AG09319 (cell line): ENCODE measurements at places on chromosomes 2 and 18.

GRCh38 chr2:130843321-130843985 is 6.7 kb downstream of the ARHGEF4 start:
- DNase-seq: no peak

DNA sequence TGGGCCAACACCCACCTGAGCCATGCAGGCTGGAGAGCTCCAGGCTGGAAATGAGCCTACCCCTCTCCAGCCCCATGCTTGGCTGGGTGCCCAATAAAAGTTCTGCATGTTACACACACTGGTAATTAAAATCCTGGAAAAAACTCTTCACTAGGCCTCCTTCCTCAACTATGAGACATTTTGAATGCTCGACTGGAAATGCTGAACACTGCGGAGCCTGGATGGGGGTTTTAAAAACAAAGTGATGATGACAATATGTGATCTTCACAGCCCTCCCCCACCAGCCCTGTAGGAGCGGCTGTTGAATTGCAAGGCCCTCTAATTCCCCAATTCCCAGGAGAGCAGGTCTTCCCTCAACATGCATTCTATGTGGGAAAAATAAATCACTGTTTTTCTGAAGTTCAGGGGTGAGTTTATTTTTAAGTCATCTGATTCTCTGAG is 179.2 kb downstream of the TTC32 start:
- no peak for DNase-seq

DNA sequence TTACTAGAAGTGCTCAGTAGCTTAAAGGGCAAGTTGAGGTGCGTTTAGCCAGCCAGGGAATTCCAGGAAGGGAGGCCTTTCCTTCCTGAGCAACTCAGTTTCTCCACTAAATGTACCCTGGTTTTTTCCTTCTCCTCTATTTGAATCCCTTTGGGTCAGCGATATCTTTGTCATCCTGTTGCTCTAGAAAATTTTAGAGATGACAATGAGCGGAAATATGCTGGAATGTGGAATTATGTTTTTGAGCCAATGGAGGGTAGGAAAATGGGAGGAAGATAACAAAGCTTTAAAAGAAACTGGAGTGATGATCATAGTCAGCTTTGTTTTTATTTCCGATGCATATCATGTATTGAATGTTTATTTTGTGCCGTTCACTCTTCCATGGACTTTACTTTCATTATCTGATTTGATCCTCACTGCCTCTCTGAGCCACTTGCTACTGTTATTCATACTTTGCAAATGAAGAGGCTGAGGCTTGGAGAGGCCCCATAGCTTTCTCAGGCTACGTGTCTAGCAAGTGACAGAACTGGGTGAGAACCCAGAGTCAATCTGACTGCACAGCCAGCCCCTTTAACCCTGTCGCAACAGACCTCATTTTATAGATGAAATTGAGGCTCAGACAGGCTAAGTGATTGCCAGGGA is 67.3 kb downstream of the NTSR2 start:
- DNase-seq: no peak

DNA sequence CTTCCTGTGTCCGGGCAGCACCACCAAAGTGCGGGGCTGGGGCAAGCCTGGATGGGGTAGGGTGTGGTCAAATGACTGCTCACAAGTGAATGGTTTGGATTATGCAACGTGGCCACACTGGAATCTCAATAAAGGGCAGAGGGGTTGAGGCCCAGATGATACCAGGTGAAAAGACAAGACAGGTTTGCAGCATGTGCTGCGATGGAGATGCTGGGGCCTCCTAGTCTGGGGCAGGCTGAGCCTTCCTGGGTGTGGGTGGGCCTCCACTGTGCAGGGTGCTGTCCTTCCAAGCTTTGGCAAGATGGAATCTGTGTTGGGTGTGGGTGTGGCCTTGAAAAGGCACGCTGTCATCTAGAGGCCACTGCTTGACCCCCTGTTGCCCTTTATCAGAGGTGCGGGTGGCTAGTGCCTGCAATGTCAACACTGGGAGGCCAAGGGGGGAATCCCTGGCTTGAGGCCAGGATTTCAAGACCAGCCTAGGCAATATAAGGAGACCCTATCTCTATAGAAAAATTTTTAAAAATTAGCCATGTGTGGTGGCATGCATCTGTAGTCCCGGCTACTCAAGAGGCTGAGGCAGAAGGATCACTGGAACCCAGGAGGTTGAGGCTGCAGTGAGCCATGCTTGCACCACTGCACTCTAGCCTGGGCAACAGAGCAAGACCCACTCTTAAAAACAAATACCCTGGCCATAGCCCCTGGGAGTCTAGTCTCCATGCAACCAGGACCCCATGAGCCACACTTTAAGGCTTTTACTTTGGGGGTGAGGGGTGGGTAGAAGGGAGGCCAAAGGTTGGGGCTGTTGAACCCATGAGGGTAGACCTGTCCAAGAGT is 13.8 kb downstream of the RRM2 start:
- DNase-seq: no peak
